Activated CD8-positive, alpha-beta T cell treated with anti-CD3 and anti-CD28 coated beads, Interleukin-2, amount 10 ng/mL, durations not matched to agents 7 days and 5 days (primary cell): ENCODE measurements at places on chromosomes 5 and 9. TPM values are rescaled to one million over a fixed set of nuclear protein-coding genes. Genes with fewer than 3 reads are reported as not detected.

DNA sequence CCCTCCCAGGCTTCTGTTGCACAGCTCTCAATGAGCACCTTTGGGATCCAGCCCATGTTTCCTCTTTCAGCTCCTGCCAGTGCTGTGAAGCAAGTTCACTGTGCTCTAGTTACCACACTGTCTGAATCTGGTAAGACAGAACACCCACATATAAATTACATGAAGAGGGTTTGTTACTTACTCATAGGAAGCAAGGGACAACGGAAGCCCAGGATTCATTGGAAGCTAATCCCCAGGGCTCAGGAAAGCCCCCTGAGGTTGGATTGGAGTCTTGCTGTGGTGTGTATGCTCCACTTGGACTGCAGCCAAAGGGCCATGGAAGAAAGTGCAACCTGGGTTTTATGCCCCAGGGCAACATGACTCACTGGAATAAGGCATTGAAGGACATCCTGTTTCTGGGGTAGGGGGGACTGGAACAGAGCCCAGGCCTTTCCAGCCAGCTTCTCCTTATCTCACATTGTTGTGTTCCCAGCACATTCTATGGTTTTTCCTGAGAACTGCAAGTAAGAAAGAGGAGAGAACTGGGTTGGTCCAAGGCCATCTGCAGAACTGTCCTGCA lies 15.6 kb upstream of the CLK4 start:
- DNase-seq, result no peak

- no peak for DNase-seq
Observed at GRCh38 chr9:93043122-93043521, 15.4 kb upstream of the SUSD3 start.

GDA gene
- not detected for total RNA-seq

DNA sequence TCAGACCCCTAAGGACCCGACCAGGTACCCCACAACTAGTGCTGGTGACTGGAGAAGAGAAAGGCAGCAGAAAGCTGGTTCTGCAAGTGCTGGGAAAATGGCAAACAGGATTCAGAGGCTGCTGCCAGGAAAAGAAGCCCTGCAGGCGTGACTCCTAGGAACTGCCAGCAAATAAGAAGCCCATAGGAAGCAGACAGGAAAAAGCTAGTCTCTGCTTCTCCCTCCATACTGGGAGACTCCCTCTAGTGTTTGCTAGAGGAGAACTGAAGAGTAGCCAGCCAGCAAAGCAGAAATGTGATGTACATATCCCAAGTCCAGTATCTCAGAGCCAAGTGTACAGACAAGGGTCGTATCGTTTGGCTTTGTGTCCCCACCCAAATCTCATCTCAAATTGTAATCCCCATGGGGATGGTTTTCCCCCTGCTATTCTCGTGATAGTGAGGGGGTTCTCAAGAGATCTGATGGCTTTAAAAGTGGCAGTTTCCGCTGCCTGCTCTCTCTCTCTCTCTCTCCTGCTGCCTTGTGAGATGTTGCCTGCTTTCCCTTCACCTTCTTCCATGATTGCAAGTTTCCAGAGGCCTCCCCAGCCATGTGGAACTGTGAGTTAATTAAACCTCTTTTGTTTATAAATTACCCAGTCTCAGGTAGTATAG lies 38.1 kb upstream of the TUSC1 start:
- no peak for DNase-seq

MPDZ gene
- total RNA-seq, result not detected

- no peak for DNase-seq
Observed at GRCh38 chr9:131024978-131025868, 16.2 kb downstream of the LAMC3 start.

SNX24 gene
- total RNA-seq, result 1.6 TPM

DNA sequence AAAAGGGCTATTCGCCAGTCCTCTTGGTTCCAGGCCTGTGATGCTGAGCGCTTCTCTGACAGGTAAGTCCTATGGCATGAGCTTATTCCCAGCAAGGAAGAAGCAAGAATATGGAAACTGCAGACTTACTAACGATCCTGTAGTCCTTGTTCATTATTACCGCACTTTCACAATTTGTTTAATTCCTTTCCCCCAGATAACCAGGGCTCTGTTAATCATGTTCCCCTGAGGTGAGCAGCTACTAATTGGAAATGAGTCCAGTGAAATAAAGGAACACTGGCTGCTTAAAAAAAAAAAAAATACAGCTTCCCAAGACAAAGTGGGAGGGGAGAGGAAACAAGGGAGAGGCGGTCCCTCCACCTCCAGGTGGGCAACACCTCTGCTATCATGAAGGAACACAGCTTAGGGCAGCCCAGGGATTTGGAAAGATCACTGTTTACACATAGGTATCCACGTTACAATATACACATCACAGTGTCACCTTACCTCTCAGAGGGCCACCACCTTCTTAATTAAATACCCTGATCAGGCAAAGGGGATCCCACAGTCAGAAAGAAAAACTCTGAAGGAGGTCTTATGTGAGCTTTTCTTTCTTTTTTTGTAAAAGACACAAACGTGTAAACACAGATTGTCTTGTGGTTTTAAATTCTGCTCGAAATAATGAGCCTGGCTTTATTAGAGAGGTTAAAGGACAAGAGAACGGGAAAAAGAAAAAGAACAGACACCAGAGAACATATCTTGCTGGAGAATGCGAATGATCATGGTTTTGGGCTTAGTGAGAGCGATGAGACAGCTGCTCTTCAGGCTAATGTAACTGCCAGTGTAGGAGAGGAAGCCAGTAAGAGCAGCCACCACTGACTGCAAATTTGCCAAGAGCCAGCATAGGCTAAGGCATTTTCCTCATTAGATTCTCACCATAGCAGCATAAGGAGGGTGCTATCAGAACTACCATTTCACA lies 258.6 kb downstream of the CRB2 start:
- DNase-seq, result no peak

DNA sequence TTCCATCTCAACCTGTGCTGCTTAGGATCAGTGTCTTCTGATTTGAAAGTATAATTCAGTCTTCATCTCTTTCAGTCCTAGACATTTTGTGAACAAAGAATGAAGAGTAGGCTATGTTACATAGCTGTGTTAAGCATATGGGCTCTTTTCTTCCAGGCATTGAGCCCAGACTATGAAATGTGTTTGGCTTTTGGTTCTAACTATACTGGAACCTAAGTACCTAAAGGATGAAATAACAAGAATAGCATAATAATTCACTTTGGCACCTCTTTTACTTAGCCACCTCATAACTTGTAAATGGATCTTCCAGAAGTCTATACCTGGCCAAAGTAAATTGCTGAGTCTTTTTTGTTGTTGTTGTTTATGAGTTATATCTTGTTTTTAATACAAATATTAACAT lies 71.4 kb downstream of the SLF1 start:
- no peak for DNase-seq

DNA sequence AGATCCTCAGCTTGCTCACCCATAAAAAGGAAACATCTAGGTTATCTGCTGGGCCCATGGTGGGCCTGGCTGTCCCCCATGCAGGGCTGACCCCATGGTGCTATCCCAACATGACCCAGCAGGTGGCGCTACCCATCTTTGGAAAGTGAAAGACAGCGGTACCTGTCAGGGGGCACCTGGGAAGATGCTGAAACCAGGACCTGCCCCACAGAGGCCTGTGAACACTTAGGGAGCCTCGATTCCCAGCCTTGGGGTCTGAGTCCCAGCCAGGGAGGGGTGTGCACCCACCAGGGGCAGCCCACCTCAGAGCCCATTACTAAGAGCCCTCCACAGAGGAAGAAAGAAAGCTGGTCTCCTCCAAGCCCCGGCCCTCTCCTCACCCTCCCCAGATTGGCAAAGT lies 46.6 kb upstream of the IPPK start:
- DNase-seq, result peak; percentile 88

DNA sequence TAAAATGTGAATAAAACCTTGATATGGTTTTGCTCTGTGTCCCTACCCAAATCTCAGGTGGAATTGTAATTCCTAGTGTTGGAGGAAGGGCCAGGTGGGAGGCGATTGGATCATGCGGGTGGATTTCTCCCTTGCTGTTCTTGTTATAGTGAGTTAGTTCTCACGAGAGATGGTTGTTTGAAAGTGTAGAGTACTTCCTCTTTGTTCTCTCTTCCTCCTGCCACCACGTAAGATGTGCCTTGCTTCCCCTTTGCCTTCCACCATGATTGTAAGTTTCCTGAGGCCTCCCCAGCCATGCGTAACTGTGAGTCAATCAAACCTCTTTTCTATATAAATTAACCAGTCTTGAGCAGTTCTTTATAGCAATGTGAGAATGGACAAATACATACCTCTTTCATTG lies 34.9 kb downstream of the TARS1 start:
- DNase-seq, result no peak

DNA sequence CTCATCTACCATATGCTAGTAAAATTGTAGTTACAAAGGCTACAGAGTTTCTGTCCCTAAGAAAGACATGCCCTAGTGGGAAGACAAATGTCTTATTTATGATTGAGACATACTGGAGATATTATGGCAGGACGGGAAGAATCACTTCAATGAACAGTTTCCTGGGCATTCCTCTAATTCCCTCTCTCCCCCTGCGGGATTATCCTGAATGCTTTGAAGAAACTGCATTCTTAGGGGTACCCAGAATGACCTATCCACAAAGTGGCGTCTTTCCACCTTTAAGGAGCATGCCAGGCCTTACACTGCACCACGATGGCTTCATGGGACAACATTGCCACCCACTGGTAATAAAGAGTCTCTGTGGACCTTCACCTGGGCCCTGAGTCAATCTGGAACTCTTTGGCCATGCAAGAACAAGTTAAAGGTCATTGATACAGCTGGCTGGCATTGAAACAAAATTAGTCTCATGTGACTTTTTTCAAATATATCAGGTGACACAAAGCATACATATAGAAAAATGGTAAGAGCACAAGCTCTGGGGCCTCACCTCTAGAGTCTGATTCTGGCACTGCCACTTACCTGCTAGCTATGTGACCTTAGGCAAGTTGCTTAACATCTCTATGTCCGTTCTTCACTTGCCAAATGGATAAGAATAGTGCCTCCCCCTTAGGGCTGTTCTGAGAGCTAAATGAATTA lies 32.0 kb downstream of the ANKRD55 start:
- DNase-seq, result peak; percentile 72

DNA sequence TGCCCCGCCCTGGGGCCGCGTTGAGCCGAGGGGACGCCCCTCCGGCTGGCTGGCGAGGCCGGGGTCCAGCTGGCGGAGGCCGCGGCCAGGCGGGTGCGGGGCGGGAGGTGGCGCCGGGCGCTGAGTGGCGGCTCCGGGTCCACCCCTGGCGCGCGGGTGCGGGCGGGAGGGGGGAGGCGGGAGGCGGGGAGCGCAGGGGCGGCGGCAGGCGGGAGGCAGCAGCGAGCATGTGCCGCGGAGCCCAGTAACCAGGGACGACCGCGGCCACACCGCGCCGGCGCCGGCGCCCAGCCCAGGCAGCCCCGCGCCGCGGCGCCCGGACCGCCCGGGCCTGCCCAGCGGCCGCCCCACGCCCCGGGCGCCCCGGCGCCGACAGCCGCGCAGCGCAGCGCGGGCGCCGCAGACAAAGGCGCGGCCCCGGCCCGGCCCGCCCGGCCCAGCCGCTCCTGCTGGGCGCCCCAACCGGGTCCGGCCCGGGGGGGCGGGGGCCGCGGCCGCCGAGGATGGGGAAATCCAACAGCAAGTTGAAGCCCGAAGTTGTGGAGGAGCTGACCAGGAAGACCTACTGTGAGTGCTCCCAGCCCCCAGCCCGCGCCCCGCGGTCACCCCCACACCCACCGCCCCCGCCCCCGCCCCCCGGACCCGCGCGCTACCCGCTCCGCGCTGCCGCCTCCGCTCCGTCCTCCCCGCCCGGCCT lies at the start of gene NCS1:
NCS1 (plus strand) TSS at position 244 of the 697 bp plus-strand sequence; CDS start at position 504, 260 bp downstream.
- DNase-seq, result peak; percentile 52

BNC2 gene
- not detected for total RNA-seq

PCDHGC4 gene
- total RNA-seq, result not detected

DNA sequence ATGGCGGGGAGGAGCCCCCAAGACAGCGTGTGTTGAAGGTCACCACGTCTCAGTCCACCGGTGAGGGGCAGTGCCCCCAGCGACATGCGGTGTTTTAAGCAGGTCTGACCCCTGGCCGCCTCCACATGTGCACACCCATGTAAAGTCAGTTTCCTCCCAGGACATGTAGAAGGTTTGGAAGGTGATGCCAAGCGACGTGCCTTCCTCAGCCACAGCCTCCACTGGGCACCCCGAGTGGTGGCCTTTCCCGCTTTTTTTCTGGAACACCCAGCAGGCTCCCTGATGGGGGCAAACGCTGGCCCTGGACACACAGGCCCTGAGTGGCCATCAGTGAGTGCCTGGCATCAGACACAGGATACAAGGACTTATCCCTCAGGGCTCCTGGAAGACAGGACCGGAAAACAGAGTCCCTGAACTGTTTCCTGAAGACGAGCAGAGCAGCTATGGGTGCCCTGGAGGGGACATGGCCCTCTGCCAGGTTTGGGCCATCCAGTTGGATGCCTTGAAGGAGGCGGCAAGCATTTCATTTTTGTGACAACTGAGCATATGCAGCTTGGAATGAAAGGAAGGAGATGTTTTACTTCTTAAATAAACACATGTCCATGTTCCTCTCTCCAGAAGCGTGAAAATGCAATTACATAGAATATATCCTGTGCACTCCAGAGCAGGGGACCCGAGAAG lies 275.8 kb upstream of the IRX2 start:
- no peak for DNase-seq

GRCh38 chr5:8845296-8845695 lies 700.6 kb downstream of the SEMA5A start:
- no peak for DNase-seq

DNA sequence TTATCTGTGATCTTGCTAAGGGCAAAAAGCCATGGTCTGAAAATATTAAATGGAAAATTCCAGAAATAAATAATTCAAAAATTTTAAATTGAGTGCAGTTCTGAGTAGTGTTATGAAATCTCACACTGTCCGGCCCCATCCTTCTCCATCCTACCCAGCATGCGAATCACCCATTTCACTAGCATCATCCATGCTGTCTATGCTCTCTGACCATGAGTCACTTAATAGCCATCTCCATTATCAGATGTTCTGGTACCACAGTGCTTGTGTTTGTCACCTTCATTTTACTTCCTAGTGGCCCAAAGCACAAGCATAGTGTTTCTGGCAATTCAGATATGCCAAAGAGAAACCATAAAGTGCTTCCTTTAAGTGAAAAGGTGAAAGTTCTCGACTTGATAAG lies 63.3 kb upstream of the SMC5 start:
- no peak for DNase-seq

DNA sequence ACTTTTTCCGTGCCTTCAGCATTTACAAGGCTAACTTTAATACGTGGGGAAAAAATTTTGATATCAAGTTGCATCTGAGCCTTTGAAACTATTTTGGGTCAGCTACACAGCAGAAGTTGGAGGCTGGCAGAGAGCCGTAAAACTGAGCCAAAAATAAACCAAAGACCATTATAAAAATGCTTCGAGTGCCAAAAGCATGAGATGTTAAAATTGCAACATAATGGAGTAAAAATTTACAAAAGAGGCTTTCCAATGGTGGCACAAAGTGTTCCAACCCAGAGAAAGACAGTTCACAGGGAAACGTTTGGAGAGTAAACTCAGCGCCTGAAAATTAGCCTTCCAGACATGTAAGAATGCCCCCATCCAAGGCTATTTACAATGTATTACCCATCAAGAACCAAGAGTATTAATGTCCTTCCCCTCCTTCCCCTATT lies 190.3 kb downstream of the TLE1 start:
- no peak for DNase-seq

GRCh38 chr5:24630918-24631317 lies 13.9 kb downstream of the CDH10 start:
- no peak for DNase-seq
